Endothelial cell (in vitro differentiated cells): ENCODE measurements at places on chromosomes 5 and 9. TPM values are rescaled to one million over a fixed set of nuclear protein-coding genes. Genes with fewer than 3 reads are reported as not detected.

GRCh38 chr5:18195910-18196309 lies 561.6 kb downstream of the TAF11L14 start:
- H3K27me3 ChIP-seq, result no peaks in the 10 kb centered on the region
- H3K36me3 ChIP-seq, result peaks cover 4% of the 10 kb centered on the region
- no peaks in the 10 kb centered on the region for H3K4me1 ChIP-seq

DNA sequence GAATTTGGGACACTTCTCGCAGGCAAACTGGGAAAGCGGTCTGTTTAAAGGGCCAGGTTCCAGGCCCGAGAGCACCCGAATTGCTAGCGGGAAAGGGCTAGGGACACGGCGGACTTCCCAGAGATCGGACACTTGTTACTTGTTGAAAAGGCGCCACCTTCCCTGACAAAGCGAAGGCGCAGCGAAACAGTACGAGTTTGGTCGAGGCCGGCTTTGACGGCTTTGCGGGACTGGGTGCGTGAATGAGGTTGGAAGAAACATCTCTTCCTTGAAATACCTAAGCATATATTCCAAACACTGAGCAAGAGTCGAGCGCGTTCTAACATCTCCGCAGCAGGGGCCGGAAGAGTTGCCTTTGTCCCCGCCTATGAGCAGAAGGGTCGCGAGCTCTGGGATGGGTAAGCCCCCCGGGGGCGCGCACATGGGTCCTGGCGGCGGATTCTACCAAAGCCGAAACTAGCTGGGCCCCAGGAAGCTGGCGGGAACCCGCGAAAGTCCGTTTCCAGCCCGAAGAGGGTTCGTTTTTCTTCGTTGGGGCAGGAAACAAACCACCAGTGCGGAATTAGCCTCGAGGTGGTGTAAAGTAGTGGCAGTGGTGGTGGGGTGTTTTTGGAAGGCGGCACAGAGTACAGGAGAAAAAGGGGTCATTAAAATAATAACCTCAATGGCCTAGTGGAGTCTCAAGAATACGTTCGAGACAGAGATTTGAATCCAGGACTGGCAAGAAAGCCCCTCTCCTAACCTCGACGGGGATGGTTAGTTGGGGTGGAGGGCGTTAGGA lies 1.5 kb downstream of the GDNF start:
- H3K36me3 ChIP-seq, result no peaks in the 10 kb centered on the region
- no peak overlapping the region for H3K27ac ChIP-seq
- H3K4me1 ChIP-seq, result peaks cover 24% of the 10 kb centered on the region
- peak overlapping the region; percentile 70 for H3K4me3 ChIP-seq

- H3K27me3 ChIP-seq, result peaks cover 11% of the 10 kb centered on the region
- H3K4me1 ChIP-seq, result peaks cover 31% of the 10 kb centered on the region
- peaks cover 18% of the 10 kb centered on the region for H3K36me3 ChIP-seq
- no peak overlapping the region for H3K27ac ChIP-seq
- peak overlapping the region; percentile 99 for H3K4me3 ChIP-seq
These were observed 4.1 kb downstream of the NRARP start for GRCh38 chr9:137297966-137298365.

DNA sequence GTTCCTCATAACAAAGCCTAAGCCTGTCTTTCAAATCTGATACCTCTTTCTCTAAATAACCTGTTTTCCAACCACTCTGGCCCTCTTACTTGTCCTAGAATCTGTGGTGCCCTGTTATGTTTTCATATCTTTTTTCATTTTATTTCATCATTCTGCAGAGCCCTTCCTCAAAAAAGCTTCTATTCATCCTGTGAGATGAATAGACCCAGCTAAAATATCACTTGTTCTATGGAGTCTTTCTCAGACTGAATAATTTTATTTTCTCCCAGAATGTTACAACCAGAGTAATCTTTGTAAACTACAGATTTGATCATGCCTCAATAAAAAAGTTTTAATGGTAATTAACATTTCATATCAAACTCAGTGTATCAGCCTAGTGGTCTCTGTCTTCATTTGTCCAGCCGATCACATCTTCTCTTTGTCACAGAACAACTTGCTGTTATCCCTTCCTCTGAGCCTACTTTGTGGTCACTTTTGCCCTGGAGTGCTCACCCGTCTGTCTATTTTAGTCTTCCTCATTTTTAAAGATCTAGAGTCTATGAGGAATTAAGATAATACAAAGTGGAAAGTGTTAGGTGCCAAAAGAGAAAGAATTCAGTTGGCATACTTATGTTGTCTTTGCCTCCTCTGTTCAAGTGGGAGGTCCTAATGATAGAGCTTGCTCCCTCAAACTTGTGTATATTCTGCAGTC lies 77.8 kb downstream of the ZCCHC7 start:
- peaks cover 46% of the 10 kb centered on the region for H3K4me1 ChIP-seq
- no peak overlapping the region for H3K4me3 ChIP-seq
- peaks cover 2% of the 10 kb centered on the region for H3K27me3 ChIP-seq

DNA sequence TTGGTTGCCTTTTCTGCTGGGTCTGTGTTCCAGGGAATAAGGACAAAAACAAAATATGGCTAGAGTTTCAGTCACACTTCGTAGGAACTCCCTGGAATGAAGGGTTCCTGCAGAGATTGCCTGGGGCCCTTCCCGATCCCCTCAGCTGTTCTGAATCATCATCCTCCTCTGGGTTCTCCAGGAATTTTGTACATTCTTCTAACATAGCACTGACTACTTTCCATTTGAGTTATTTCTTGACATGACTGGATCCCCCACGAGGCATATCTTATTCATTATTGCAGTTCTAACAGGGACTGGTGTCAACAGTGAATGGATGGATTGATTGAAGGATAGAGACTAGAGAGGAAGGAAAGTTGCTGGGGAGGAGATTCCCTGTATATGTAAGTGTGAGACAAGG lies 49.2 kb upstream of the TNC start:
- no peak for DNase-seq
- H3K36me3 ChIP-seq, result no peaks in the 10 kb centered on the region
- H3K27ac ChIP-seq, result no peak overlapping the region
- H3K27me3 ChIP-seq, result peaks cover 3% of the 10 kb centered on the region
- H3K4me1 ChIP-seq, result no peaks in the 10 kb centered on the region

- no peak overlapping the region for H3K27ac ChIP-seq
- no peaks in the 10 kb centered on the region for H3K36me3 ChIP-seq
- no peak for DNase-seq
- H3K4me3 ChIP-seq, result no peak overlapping the region
- H3K4me1 ChIP-seq, result peaks cover 7% of the 10 kb centered on the region
These were observed 484.1 kb upstream of the SEMA6A start for GRCh38 chr5:117058740-117059139.

DNA sequence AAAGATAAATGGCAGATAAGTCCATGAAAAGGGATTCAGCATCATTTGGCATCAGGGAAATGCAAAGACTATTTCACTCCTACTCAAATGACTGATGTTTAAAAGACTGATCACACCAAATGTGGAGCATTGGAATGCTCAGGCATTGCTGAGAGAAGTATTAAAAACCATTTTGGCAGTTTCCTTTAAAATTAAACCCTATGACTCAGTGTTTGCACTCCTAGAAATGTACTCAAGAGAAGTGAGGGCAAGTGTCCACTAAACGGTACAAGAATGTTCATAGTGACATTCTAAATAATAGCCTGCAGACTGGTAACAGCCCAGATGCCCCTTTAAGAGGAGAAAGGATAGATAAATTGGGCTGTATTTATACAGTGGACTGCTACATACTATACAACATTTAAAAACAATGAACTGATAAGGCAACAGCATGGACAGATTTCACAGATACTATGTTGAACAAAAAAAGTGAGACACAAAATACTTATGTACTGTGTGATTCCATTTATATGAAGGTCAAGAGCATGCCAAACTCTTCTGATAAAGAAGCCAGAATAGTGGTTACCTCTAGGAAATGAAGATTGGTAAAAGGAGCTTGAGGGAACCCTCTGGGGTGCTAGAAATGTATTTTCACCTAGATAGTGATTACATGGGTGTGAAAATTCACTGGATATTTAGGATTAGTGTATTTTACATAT lies 24.6 kb downstream of the APC start:
- no peak overlapping the region for H3K4me3 ChIP-seq
- peaks cover 11% of the 10 kb centered on the region for H3K36me3 ChIP-seq
- no peak overlapping the region for H3K27ac ChIP-seq
- no peaks in the 10 kb centered on the region for H3K27me3 ChIP-seq
- H3K4me1 ChIP-seq, result no peaks in the 10 kb centered on the region
- DNase-seq, result no peak

DNA sequence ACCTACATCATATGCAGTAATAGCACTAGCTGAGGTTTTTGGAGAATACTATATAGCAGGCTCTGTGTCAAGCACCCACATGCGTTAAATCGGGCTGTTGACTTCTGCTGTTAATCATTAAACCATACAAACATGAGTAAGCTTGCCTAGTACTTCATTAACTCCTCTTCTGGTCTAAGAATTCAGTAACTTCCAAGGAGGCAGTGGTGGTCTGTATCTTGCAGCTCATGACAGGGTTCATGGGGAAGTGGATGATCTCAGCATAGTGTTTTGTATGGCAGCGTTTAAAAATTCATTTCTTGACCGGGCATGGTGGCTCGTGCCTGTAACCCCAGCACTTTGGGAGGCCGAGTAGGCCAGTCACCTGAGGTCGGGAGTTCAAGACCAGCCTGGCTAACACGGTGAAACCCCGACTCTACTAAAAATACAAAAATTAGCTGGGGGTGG lies at the start of gene HAVCR1:
TSS of gene HAVCR1 (minus strand) at position 24 of the 447 bp plus-strand sequence. CDS start 1,173 bp downstream, outside the sequence.
- peaks cover 10% of the 10 kb centered on the region for H3K4me1 ChIP-seq
- H3K36me3 ChIP-seq, result no peaks in the 10 kb centered on the region
- peaks cover 3% of the 10 kb centered on the region for H3K27me3 ChIP-seq

DNA sequence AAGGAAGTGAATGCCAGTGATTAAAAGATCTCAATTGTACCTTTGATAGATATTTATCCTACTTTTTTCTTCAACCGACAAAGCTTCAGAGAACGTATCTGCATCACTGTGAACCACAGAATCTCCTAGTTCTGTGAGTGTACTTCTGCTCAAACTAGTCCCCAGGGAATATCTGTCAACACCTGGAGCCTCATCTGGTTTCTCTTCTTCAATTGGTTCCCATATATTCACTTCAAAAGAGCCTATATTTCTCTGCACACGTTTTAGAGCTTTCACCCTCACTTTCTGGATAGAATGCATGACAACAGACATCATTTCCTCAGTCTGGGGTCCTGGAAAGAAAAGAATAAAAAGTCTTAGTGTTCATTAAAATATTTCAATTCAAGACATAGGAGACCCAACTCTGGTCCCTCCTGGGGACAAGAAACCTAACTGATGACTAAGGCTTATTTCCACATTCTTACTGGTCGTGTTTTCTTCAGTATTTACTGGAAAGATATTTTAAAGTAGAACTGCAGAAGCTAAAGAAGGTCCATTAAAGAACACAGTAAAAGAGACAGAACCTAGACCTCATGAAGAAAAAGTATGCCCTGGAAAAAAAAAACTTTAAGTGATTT lies 64.3 kb downstream of the CPLANE1 start:
- no peaks in the 10 kb centered on the region for H3K4me1 ChIP-seq
- no peak overlapping the region for H3K4me3 ChIP-seq
- no peak overlapping the region for H3K27ac ChIP-seq
- no peak for DNase-seq

DNA sequence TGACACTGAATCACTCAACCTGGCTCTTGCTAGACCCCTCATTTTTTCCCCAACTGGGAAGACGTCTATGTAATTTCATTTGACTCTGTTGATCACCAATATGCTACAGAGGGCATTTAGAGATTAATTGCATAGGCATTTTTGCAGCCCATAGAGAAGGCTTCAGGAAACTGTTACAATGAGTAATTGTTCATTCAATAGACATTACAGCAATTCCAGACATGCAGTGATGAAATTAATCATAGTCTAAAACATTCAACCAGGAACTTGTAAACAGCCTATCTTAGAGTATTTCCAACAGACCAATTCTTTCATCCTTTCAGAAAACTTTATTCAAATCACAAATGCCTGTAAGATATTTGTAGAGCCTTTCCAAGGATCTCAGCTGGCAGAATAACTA lies 122.3 kb downstream of the MARCHF11 start:
- no peaks in the 10 kb centered on the region for H3K27me3 ChIP-seq
- no peak for DNase-seq
- H3K27ac ChIP-seq, result no peak overlapping the region

- DNase-seq, result no peak
- H3K4me3 ChIP-seq, result no peak overlapping the region
- peaks cover 10% of the 10 kb centered on the region for H3K36me3 ChIP-seq
- H3K4me1 ChIP-seq, result peaks cover 2% of the 10 kb centered on the region
- H3K27me3 ChIP-seq, result peaks cover 11% of the 10 kb centered on the region
These were observed 147.5 kb upstream of the FBXL17 start for GRCh38 chr5:108529381-108529780.

GRCh38 chr5:122195802-122196394 lies 66.6 kb downstream of the ZNF474 start:
- no peak overlapping the region for H3K27ac ChIP-seq
- peaks cover 7% of the 10 kb centered on the region for H3K4me1 ChIP-seq
- H3K36me3 ChIP-seq, result no peaks in the 10 kb centered on the region
- no peaks in the 10 kb centered on the region for H3K27me3 ChIP-seq
- H3K4me3 ChIP-seq, result no peak overlapping the region

DNA sequence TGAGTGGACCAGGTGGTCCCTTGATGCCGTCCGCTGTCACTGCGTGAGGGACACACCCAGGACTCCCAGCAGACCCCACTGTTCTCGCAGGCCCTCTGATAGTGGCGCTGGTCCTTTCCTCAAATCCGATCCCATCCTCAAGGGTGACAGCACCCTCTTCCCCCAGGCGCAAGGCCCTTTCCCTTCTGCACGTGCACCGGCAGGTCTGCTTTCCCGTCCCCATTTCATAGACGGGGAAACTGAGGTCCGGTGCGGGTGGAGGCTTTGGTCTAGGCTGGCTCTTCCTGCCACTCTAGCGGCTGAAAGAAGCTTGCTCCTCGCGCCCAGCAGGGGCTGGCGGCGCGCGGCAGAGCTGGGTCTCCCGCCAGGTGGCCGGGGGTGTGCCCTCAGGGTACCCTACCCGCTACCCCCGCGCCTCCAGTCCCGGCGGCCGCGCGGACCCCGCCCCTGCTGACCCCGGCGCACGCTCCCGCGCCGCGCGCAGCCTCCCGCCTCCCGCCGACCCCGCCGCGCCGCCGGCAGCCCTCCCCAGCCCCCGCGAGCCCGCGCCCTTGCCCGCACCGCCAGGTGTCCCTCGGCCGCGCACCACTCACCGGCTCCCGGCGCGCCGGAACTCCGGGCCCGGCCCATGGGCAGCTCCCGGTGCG lies 453 bp downstream of the RASGEF1C start:
- no peak for DNase-seq
- H3K4me1 ChIP-seq, result peaks cover 6% of the 10 kb centered on the region
- peak overlapping the region; percentile 77 for H3K4me3 ChIP-seq
- no peak overlapping the region for H3K27ac ChIP-seq
- peaks cover 18% of the 10 kb centered on the region for H3K27me3 ChIP-seq

- peak overlapping the region; percentile 61 for H3K27ac ChIP-seq
- no peak for DNase-seq
- H3K36me3 ChIP-seq, result peaks cover 72% of the 10 kb centered on the region
- peaks cover 29% of the 10 kb centered on the region for H3K27me3 ChIP-seq
- H3K4me1 ChIP-seq, result peaks cover 5% of the 10 kb centered on the region
These were observed 102.4 kb downstream of the UBE2R2 start for GRCh38 chr9:33919276-33919897.

GRCh38 chr9:130843049-130843908 lies 8.2 kb downstream of the ABL1 start:
- peaks cover 79% of the 10 kb centered on the region for H3K4me1 ChIP-seq
- peaks cover 7% of the 10 kb centered on the region for H3K27me3 ChIP-seq
- H3K36me3 ChIP-seq, result no peaks in the 10 kb centered on the region
- DNase-seq, result no peak
- H3K4me3 ChIP-seq, result peak overlapping the region; percentile 45

The CNTNAP3 gene
- 1.5 TPM for total RNA-seq

The IDNK gene
- total RNA-seq, result 3.9 TPM

The QRFP gene
- total RNA-seq, result not detected

The ECSCR gene
- total RNA-seq, result 565 TPM

The C9orf152 gene
- not detected for total RNA-seq

The NPDC1 gene
- total RNA-seq, result 116 TPM

The AFAP1L1 gene
- total RNA-seq, result 393 TPM

The AOPEP gene
- total RNA-seq, result 22.1 TPM

The RGS7BP gene
- total RNA-seq, result 0.23 TPM

The FUT7 gene
- not detected for total RNA-seq

The PTGR1 gene
- total RNA-seq, result 45.7 TPM

The SLC34A3 gene
- total RNA-seq, result not detected
